ENCODE measurements at places on chromosomes 2 and 18. TPM values are rescaled to one million over a fixed set of nuclear protein-coding genes. Genes with fewer than 3 reads are reported as not detected.
A peak's percentile ranks its signal among the peaks of the same experiment; 100 is the strongest.

The COLEC11 gene
- not detected for total RNA-seq

The MATN3 gene
- total RNA-seq = 16.2 TPM

The CROCC2 gene
- total RNA-seq = not detected

The ST8SIA3 gene
- total RNA-seq = not detected

The SIX2 gene
- total RNA-seq = 1.9 TPM

The SERPINB3 gene
- not detected for total RNA-seq

The GALR1 gene
- total RNA-seq = not detected

The GNLY gene
- total RNA-seq = not detected

The DTNA gene
- 10.0 TPM for total RNA-seq

The PER2 gene
- 12.5 TPM for total RNA-seq

The CTAGE1 gene
- not detected for total RNA-seq

GRCh38 chr2:171957061-171957460 is 34.8 kb downstream of the HAT1 start:
- DNase-seq = peak; percentile 15

GRCh38 chr2:118119158-118119727 is 31.0 kb downstream of the INSIG2 start:
- DNase-seq = no peak

GRCh38 chr2:195543902-195544894 is 112.8 kb upstream of the SLC39A10 start:
- no peak for DNase-seq

DNA sequence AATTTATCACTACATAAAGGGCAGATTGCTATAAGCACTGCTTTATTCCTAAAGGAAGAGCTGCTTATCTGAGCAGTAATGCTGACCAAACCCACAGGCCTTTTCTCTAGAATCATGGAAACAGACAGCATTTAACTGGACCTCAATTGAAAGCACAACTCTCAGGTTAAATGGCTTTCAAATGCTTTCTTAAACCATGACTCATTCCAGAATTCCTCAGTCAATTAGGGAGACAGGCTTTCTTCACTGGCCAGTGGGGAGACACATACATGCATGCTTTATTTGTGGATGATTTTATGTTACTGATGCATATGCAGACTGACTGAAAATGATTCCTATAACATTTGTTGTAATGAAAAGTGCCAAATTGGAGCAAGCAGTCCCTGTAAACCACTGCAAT is 114.6 kb downstream of the ACVR1 start:
- DNase-seq = no peak

GRCh38 chr2:64634345-64635267 is 19.1 kb downstream of the SERTAD2 start:
- no peak for DNase-seq

DNA sequence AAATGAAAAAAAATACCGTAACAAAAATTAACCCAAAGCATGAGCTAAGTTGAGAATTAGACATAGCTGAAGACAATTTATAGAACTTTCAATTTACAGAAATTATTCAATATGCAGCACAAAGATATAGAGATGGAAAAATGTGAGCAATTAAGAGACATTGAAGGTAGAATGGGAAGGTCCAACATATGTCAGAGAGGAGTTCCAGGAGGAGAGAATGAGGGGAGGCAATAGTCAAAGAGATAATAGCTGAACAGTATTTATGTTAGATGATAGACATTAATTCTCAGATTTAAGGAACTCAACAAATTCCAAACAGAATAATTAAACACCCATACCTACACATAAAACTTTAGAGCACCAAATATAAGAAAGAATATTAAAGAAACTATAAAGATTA is 103.0 kb upstream of the MSTN start:
- DNase-seq = no peak

GRCh38 chr2:160394153-160394552 is 99.5 kb downstream of the RBMS1 start:
- no peak for DNase-seq

DNA sequence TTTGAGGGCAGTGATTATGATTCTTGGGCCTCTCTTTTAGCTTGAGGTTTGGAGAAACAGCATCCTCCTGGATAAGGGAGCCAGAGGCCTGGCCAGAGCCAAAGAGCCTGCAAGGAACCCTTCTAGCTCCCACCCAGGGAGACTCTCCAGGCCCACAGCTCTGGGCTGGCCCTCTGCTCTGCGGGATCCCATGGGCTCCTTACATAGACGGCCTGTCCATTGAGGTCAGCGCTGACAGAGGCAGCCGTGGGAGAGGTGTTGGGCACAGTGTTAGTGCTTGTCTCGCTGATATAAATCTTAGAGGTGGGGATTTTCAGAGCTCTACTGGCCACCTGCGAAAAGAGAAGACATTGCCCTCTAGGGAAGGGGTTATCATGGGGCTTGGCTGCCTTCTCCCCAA is 67.2 kb downstream of the XDH start:
- DNase-seq = no peak

- DNase-seq = no peak
Measured at GRCh38 chr2:122070241-122070731, 314.8 kb downstream of the TSN start.

DNA sequence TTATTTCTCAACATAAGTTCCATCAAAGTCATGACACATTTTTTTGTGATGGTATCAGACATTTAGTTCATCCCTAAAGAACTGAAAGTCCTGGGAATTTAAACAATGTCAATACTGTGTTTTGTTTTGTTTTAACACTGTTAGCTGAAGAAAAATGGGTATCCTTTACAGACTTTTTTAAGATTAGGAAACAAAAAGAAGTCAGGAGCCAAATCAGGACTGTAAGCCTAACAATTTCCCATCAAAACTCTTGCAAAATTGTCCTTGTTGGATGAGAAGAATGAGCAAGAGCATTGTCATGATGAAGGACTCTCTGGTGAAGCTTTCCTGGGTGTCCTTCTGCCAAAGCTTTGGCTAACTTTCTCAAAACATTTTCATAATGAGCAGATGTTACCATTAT is 69.4 kb downstream of the SRD5A2 start:
- no peak for DNase-seq

- DNase-seq = no peak
Measured at GRCh38 chr2:3236300-3237045, 141.1 kb downstream of the EIPR1 start.

DNA sequence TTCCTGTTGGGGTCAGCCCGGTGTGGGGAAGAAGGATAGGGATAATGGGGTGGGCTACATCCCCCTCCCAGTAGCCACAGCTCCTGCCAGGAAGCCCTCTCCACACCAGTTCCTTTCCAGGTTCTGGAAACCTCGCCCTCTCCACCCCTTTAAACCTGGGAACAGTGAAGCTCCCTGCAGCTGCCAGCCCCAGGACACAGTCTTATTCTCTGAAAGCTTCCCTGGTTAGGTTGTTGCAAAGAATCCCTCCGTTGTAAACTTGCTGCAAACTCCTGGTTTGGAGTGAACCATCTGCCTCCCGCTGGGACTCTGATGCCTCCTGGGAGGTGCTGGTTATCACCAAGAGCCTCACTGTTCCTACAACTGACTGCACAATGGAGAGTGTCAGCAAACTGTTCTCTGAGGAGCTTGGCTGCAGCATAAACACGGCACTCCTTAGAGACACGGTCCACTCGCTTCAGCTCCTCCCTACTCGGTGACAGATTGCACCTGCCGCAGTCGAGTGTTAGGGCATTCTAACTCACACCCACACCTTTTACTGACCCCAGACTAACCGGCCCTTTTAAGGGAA is 261.8 kb upstream of the RAB6C start:
- DNase-seq = no peak

- DNase-seq = no peak
Measured at GRCh38 chr18:5395860-5396448, 100.4 kb upstream of the ZBTB14 start.

DNA sequence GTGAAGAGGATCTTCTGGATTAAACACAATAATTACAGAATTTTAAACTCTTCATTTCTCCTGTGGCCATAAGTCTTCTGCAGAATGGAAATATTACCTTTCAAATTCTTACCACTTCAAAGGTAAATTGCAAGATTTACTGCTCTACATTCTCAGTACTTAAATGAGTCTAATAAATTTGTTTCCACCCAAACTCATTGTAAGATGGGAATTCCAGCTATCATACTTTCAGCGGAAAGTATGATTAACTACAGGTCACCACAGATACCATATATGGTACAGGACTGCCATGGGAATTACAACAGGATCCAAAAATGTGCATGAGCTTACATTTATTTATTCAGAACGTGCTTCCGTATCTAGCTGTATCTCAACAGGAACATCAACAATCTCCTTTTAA is 3.1 kb downstream of the DSC3 start:
- DNase-seq = no peak

DNA sequence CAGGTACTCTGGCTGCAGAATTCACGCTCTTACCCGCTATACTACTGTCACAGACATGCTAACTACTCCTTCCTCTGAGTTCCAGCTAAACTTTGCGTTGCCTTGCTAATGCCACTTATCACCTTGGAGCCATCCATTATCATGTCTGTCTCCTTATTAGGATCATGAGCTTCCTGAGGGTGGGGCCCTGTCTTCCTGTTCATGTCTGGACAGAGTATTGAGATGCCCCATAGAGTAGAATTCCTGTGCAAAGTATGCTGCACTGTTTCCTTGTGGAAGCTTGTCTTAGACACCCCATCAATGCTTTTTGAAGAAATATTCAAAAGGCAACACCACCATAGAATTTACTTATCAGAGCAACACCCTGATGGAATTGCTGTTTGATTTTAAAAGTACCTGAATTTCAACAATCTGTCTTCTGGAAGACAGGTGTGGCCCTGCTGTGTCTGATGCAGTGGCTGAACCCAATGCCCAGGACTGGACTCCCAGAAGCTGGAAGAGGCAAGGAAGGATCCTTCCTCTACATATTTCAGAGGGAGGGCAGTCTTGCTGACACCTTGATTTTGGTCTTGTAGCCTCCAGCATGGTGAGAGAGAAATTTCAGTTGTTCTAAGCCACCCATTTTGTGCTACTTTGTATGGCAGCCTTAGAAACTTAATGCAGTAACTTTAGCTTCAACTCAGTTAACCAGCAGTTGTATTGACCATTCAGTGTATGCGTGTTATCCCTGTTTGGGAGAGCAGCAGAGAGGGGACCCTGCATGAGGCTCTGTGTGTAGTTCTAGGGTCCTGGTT is 5.6 kb downstream of the LAMA3 start:
- DNase-seq = no peak

DNA sequence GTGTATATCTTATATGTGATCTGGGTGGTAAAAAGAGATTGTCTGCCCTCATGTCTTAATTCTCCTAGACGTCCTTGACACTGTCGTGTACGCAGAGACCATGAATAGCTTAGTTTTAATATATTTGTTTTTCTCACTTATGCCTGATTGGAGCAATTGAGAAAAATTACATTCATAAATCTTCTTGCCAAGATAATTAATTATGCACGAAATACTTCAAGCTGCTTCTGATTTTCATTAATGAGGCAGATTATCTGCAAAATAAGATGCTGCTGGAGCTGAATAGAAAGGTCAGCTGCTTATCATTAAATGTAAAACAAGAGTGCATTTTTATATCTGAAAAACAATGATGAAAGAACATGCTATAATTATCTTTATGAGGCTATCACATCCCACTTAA is 95.9 kb downstream of the CCDC141 start:
- no peak for DNase-seq

GRCh38 chr2:179440642-179441251 is 176.1 kb upstream of the SESTD1 start:
- no peak for DNase-seq

DNA sequence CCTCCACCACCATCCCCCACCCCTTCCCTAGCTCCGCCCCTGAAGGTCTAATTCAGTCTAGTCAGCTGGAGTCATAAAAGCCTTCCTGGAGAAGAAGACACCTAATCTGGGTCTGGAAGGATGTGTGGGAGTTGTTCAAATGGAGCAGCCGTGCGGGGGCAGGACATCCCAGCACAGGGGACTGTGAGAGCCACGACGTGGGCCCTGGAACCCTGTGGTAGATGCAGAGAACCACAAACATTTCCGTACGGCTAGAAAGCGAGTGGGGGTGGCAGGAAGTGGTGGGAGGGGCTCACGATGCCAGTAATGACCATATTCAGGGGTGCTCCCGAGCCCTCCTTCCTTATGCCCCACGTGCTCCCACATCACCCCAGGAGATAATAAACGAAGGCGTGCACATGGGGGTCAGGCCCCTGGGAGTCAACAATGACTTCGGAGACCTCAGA is 20.9 kb upstream of the COL6A3 start:
- no peak for DNase-seq

GRCh38 chr18:39959839-39960238 is 1995.2 kb upstream of the PIK3C3 start:
- DNase-seq = no peak

DNA sequence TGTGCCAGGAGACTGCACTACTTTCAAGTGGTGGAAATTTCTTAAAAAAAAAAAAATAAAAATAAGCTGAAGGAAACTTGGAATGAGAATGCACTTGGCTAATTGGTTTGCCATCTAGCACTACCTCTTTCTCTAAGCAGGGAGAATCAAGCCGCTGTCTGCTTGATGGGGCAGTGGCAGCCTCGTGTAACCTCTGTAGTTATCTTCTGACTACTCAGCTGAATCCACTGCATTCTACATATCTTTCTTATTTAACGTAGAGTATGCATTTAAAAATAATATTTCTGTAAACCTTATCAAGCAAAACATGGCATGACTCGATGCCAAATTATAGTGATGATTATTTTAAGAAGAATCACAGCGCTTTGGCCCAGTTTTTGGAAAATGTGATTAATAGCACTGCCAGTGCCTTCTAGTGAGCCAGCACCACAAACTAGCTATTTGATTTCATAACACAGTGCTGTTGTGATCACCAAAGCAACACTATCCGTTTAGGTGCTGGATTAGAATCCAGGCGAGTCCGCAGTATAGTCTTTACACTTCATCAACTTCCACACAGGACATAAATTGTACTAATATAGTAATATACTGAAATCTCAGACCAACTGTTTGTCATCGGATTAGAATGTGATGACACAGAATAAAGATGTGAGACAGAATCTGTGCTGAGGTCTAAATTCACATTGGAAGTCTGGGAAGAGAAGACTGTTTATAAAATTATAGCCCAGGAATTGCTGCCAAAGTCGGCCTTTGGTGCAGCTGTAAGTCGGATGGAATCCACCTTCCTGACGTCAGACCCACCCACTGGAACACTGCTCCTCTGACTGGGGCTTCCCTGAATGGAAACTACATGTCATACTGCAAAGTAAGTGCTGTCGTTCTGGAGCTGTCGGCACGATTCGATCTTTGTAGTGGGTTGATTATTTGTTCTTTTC is 136.5 kb upstream of the ETAA1 start:
- no peak for DNase-seq

DNA sequence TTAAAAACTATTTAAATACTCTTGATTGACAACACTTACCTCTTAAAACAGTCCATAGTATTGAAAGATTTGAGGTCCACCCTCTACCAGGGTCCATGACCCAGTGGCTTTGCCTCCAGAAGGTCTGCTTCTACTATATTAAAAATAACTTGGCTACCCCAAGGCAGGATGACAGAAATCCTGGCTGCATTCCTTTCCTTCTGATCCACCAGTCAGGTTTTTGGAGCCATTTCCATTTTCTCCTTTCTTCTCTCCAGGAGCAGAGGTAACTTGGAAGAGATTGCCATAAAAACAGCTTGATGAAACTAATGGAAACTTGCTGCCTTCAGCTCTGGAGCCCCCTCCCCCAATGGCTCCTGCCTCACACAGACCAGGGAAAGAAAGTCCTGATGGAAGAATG is 2.6 kb upstream of the FAM171B start:
- DNase-seq = no peak
